CMK (cell line): ENCODE measurements at places on chromosomes 3 and 15.

DNA sequence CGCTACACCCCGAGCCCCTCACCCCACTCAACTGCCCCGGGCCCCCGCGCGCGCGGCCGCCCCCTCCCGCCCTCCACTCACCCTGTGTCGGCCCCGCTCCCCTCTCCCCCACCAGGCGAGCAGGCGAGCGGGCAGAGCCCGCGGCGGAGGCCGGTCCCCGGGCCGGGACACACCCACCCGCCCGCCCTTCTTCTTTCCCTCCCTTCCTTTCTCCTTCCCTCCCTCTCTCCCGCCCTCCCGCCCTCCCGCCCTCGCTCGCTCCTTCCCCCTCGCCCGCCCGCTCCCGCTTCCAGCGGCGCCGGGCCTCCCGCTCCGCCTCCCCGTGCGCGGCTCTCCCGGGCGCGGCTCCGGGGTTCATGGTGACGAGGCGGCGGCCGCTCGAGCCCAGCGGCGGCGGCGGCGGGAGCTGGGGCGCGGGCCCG lies at the start of gene CTDSPL:
TSS of gene CTDSPL (plus strand) at position 261 of the 422 bp plus-strand sequence. CDS start 320 bp downstream, outside the sequence.
- DNase-seq, result no peak

GRCh38 chr3:48553361-48553760 lies 3.2 kb downstream of the PFKFB4 start:
- no peak for DNase-seq

DNA sequence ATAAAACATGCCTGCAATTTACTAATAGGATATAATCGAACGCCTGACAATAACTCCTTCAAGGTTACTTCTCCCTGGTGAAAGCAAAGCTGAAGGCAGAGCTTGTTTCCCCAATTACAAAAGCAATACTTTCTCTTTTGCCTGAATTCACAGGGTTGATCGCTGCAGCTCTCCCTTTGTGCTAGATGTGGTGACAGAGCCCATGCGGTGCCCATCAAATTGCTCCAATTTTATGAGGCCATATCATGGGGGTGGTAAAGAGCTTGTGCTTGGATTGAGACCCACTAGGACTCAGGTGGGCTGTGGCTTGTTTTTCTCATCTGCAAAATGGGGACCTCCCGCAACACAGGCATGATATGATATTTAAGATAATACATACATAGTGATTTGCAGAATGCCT lies 143.4 kb downstream of the GREM1 start:
- no peak for DNase-seq

DNA sequence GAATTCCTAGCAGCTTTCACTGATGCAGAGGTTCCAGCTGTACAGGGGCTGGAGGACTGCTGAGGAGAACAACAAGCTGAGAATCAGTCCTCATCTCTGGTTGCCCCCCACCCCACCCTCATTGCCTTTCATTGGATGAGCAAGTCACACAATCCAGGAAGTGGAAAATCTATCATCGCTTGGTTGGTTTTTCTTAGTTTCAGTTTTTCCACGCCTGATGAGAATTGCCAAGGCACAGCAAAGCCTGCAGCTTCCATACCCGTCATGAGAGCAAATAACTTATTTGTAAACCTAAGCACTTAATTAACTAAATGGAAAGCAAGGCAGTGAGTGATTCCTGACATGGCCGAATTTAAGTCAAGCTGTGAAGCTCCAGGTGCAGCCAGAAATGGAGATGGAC lies 21.4 kb upstream of the LIPC start:
- DNase-seq, result no peak

GRCh38 chr15:31478702-31479221 lies 152.1 kb downstream of the KLF13 start:
- no peak for DNase-seq

GRCh38 chr3:1421577-1421976 lies 328.8 kb downstream of the CNTN6 start:
- no peak for DNase-seq

DNA sequence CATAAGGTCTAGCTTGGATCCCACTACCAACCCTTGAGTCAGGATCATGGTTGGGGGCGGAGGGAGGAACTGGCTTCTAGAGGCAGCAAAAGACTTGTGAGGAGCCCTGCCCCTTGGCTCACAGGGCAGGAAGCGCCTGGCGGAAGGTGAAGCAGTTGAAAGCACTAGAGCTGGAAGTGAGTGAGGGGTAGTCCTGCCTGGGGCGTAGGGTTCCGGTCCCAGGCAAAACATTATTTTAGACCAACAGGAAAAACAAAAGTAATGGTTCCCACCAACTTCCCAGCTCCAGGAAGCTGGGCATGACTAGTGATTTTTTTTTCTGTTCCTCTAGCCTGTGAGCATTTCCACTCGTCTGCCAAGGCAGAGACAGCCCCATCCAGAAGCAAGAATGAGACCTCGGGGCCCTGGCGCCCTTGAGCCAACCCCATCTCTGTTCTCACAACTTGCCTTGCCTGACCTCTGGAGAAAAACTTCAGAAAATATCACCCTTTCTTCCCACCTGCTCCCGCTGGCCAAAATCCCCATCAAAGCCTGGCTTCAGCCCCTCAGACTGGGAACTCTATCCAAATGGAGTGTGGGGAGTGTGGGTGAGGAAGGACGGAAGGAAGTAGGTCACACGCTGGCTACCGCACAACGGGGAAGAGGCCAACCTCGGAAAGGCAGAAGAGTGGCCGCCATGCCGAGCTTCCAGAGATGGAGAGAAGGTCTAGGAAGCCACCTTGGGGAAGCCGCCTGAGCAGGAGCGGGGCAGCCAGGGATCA lies 57.5 kb downstream of the RBPMS2 start:
- DNase-seq, result no peak

- DNase-seq, result no peak
Measured at GRCh38 chr15:37926136-37926535, 8.3 kb upstream of the TMCO5A start.

- DNase-seq, result no peak
Measured at GRCh38 chr3:64150623-64151207, 74.6 kb downstream of the PRICKLE2 start.

DNA sequence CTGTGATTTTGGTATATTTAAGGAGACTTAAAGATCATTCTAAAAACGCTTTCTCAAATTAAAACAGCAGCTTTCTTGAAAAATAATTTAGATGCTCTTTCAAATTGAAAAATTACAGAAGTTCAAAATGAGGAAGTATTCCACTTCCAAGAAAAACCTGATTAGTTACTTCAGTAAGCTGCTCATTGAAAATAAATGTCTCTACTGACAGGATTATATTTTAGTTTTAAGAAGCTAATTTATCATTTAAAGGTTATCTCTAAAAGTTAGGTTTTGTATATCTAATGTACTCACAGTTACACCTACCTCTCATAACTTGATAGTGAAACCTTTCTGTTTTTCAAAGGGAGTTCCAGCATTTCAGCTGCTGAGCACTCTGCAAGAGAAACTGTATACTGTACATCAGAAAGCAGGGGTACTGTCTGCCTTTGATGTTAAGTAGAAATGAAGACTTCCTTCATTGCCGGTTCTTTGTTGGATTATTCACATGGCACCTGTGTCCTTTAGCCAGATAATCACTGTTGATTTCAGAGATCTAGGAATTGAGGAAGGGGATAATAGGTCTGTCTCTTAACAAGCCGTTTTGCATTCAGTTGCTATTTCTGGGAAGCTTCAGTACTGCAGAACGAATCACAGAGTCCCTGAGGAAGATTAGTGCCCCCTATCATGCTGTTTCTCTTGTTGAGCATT lies 161.6 kb downstream of the TCF12 start:
- DNase-seq, result no peak

- no peak for DNase-seq
Measured at GRCh38 chr15:69540622-69541021, 88.0 kb downstream of the RPLP1 start.

GRCh38 chr3:130412991-130413560 lies 67.6 kb downstream of the COL6A5 start:
- no peak for DNase-seq

GRCh38 chr3:48709051-48709461 lies 8.0 kb downstream of the IP6K2 start:
- no peak for DNase-seq

GRCh38 chr3:81696090-81696489 lies 65.4 kb downstream of the GBE1 start:
- DNase-seq, result no peak

- DNase-seq, result no peak
Measured at GRCh38 chr3:120049072-120049471, 45.2 kb downstream of the GSK3B start.

- DNase-seq, result no peak
Measured at GRCh38 chr15:63860155-63860554, 26.4 kb upstream of the HERC1 start.

GRCh38 chr15:73897441-73898261 lies 24.3 kb downstream of the TBC1D21 start:
- peak; percentile 89 for DNase-seq

DNA sequence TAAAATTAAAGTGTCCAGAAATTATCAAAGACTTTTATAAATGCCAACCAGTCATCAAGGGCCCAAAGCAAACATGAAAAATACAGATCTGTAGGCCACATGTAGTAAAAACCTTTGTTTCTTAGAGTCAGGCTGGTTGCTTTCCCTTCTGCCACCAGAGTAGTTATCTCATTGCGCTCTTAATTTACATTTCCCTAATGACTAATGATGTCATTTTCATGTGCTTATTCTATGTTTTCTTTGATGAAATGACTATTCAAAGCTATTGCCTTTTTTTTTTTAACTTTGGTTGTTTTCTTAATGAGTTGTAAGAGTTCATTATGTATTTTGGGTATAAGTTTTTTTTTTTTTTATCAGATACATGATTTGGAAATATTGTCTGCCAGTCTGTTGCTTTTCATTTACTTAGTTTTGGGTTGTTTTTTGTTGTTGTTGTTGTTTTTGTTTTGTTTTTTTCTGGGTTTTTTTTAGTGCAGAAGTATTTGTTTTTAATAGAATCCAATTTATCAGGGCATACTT lies 140.6 kb downstream of the HCN4 start:
- DNase-seq, result no peak

GRCh38 chr15:31523655-31524049 lies 197.0 kb downstream of the KLF13 start:
- no peak for DNase-seq

DNA sequence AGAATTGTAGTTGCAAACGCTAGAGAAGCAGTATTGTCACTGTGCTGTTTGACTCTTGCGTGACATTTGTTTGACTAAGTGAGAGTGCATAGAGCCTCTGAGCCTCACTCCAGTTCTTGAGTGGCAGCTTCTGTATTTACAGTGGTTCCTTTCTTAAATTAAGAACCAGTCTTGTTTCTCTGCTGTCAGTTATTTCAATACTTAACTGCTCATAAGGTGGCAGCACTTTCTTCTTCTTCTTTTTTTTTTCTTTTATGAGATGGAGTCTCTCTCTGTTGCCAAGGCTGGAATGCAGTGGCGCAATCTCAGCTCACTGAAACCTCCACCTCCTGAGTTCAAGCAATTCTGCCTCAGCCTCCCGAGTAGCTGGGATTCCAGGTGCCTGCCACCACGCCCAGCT lies 372.1 kb downstream of the LPP start:
- no peak for DNase-seq

GRCh38 chr3:129002573-129003569 lies 1.8 kb downstream of the EFCC1 start:
- no peak for DNase-seq

DNA sequence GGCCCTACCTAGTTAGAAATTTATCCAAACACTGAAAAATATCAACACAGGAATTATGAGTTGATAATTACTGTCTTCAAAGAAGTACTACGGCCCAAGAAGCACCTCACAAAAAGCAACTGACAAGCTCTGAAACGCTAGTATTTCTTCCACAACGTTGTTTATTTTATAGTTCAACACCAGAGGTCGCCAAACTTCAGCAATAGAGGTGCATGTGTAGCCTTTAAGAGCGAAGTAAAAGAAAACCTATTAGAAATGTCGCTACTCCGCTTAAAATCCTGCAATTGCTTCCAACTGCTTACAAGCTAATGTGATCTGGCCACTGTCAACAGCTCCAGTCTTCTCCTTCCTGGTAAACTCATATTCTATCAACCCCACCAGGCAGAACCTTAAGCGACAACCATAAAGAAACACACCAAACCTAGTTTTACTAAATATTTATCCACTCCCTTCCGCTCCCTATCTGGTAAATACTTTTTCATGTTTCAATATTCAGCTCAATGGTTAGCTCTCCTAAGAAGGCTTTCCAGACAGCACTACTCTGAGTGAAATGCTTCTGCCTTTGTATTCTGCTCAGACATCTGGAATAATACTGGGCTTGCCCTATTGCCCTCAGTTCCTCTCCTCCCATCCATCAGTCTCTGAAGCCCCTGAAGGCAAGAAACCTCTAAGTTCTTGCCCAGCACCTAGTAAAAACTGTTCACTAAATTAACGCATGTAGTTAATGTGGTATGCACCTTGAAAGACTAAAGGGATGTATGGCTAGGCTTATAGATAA lies 110.2 kb downstream of the NR1I2 start:
- peak; percentile 15 for DNase-seq
